ENCODE measurements at places on chromosomes 5 and 9.

GRCh38 chr5:400282-401145, 42.5 kb upstream of the EXOC3 start:
- no peak for DNase-seq

- DNase-seq: no peak
Observed at GRCh38 chr5:96652769-96653454, 9.3 kb upstream of the CAST start.

- no peak for DNase-seq
Observed at GRCh38 chr9:126682113-126682810, 68.5 kb downstream of the LMX1B start.

DNA sequence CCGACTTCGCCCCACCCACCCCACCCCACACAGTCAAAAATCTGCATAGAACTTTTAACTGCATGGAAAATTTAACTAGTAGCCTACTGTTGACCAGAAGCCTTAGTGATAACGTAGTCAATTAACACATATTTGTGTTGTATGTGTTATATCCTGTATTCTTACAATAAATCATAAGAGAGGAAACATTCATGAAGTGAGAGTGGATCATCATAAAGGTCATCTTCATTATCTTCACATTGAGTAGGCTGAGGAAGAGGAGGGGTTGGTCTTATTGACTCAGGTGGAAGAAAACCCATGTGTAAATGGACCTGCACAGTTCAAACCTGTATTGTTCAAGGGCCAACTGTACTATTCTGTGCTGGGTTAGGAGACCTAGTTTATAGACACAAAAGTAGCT, 31.4 kb downstream of the XPA start:
- no peak for DNase-seq

DNA sequence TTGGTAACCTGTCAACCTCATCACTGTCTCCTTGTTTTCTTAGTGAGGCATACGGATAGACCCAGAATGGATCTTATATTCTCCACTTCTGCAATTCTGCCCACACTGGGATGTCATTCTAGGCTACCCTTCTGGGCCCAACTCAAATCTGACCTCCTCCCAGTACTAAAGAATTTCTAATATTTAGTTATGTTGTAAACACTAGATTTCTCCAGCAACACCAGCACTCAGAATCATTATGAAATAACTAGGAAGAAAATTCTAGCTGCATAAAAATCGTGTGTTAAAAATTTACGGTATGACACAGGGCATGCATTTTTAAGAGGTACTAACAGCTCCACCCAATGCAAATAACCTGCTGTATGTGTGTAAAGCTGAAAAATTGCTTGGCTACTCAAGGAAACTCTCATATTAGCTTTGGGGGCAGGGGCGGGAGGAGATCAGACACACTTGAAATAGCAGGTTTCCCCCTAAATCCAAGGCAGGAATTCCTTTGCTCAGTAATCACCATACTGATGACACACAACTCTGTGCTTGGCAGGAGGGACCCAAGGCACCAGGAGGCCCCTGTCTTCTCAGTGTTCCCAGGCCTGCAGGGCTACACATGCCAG, 27.3 kb downstream of the MACROH2A1 start:
- DNase-seq: no peak

GRCh38 chr5:110441035-110441434, 285.4 kb downstream of the TMEM232 start:
- no peak for DNase-seq
